ENCODE measurements at places on chromosomes 6 and 20. TPM values are rescaled to one million over a fixed set of nuclear protein-coding genes. Genes with fewer than 3 reads are reported as not detected.

The C4B gene
- 7.3 TPM for total RNA-seq

The PNPLA1 gene
- total RNA-seq: not detected

The NNAT gene
- total RNA-seq: 2.7 TPM

The CST2 gene
- not detected for total RNA-seq

The NRSN1 gene
- total RNA-seq: not detected

The ALDH8A1 gene
- total RNA-seq: 0.40 TPM

The VWA7 gene
- 0.15 TPM for total RNA-seq

The SLC26A8 gene
- not detected for total RNA-seq

The F13A1 gene
- 2.7 TPM for total RNA-seq

The EZR gene
- 71.5 TPM for total RNA-seq

DNA sequence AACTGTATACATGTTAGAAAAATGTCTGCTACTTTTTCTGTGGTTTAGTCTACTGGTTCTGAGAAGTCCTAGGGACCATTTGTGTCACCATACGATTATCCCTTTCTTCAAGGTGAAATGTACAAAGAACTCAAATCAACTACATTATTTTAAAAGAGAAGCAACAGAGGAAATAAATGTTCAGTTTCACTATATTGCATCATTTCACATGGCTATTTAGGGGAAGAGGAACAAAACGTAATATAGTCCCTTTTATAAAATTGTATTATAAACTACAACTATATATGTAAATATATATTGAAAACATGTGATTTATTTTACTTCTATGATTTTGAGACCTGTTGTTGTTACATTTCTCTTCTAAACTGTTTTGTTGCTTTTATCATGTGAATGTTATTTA, 1308.0 kb downstream of the EPHA7 start:
- no peaks in the 10 kb centered on the region for H3K36me3 ChIP-seq
- no peak for DNase-seq
- no peaks in the 10 kb centered on the region for H3K27me3 ChIP-seq
- no peak overlapping the region for H3K4me3 ChIP-seq

GRCh38 chr20:4961746-4962145, 39.6 kb downstream of the SLC23A2 start:
- peak overlapping the region; percentile 82 for H3K27ac ChIP-seq
- DNase-seq: no peak
- H3K27me3 ChIP-seq: no peaks in the 10 kb centered on the region
- no peak overlapping the region for H3K4me3 ChIP-seq
- H3K4me1 ChIP-seq: peaks cover 20% of the 10 kb centered on the region

DNA sequence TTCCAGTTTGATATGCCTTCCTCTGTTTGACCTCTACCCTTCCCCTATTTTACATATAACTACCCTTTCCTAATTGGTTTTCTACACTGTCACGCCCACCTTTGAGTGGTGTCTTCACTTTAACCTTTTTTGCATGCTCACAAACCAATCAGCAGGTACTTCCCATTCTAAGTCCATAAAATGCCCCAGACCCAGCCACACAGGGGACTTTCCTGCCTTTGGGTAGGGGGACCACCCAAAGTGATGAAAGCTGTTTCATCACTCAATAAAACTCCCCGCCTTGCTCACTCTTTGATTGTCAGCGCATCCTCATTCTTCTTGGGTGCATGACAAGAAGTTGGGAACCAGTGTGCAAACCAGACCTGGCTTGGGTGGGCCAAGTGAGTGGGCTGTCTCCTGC, 20.5 kb upstream of the SNRPC start:
- H3K4me3 ChIP-seq: no peak overlapping the region
- H3K4me1 ChIP-seq: no peaks in the 10 kb centered on the region
- H3K27me3 ChIP-seq: no peaks in the 10 kb centered on the region

DNA sequence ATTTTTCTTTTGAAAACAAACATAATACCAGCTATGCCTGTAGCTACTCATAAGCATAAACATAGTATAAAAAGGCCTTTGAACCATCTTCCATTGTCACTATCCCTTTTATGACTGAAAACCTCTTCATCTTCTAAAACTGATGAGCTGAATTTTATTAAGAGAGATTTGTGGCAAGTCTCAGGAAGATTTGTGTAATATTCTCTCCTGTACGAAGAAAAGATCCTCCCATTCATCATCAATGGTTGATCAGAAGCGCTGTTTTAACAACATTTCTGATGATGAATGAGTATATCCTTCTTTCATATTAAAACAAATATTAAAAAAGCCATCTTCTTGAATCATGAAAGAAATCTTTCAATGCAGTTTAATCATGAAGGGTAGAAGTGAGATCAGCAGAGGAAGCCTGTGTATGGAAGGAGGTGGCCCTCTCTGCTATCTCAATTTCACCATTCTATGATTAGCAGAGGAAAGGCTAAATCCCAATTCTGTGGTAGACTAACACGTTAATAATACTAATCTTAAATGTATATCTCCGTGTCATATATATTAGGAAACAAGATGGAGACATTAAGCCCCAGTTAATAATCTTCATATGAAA, 430.2 kb downstream of the FRK start:
- no peaks in the 10 kb centered on the region for H3K36me3 ChIP-seq
- H3K4me1 ChIP-seq: no peaks in the 10 kb centered on the region
- no peak overlapping the region for H3K27ac ChIP-seq
- no peaks in the 10 kb centered on the region for H3K27me3 ChIP-seq
- no peak for DNase-seq
- no peak overlapping the region for H3K4me3 ChIP-seq

- DNase-seq: no peak
- H3K36me3 ChIP-seq: no peaks in the 10 kb centered on the region
- no peak overlapping the region for H3K4me3 ChIP-seq
- H3K27ac ChIP-seq: no peak overlapping the region
- peaks cover 43% of the 10 kb centered on the region for H3K27me3 ChIP-seq
These were observed 20.0 kb upstream of the PHF3 start for GRCh38 chr6:63615590-63615989.

- H3K36me3 ChIP-seq: peaks cover 3% of the 10 kb centered on the region
- no peak overlapping the region for H3K27ac ChIP-seq
- H3K27me3 ChIP-seq: no peaks in the 10 kb centered on the region
- no peak overlapping the region for H3K4me3 ChIP-seq
- H3K4me1 ChIP-seq: peaks cover 21% of the 10 kb centered on the region
These were observed 6.8 kb downstream of the CNKSR3 start for GRCh38 chr6:154503658-154504057.

- H3K4me3 ChIP-seq: no peak overlapping the region
- H3K36me3 ChIP-seq: peaks cover 13% of the 10 kb centered on the region
- H3K27ac ChIP-seq: no peak overlapping the region
- no peaks in the 10 kb centered on the region for H3K27me3 ChIP-seq
- no peak for DNase-seq
These were observed 7.4 kb downstream of the RPL10A start for GRCh38 chr6:35475573-35475972.

DNA sequence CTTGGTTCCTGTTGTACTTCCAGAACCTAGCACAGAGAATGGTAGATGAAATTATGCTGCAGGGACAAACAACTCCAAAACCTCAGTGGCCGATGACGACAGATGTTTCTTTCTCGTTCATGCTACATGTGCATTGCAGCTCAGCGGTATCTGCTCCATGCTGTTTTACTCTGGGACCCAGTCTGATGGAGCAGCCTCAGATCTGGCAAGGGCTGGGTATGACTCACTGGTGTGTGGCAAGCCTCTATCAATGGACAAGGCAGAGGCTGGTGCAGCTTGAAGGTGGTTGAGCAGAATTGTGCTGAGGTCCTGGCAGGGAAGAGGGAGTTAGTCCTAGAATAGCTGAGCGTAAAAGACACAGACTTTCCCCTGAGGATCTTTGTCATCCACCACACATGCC, 10.3 kb upstream of the BLCAP start:
- H3K27me3 ChIP-seq: peaks cover 11% of the 10 kb centered on the region
- H3K4me1 ChIP-seq: peaks cover 6% of the 10 kb centered on the region
- H3K27ac ChIP-seq: no peak overlapping the region

GRCh38 chr6:25005010-25005409, 69.2 kb upstream of the RIPOR2 start:
- DNase-seq: no peak
- H3K36me3 ChIP-seq: no peaks in the 10 kb centered on the region
- no peaks in the 10 kb centered on the region for H3K27me3 ChIP-seq
- no peak overlapping the region for H3K27ac ChIP-seq
- H3K4me1 ChIP-seq: peaks cover 26% of the 10 kb centered on the region
- no peak overlapping the region for H3K4me3 ChIP-seq

DNA sequence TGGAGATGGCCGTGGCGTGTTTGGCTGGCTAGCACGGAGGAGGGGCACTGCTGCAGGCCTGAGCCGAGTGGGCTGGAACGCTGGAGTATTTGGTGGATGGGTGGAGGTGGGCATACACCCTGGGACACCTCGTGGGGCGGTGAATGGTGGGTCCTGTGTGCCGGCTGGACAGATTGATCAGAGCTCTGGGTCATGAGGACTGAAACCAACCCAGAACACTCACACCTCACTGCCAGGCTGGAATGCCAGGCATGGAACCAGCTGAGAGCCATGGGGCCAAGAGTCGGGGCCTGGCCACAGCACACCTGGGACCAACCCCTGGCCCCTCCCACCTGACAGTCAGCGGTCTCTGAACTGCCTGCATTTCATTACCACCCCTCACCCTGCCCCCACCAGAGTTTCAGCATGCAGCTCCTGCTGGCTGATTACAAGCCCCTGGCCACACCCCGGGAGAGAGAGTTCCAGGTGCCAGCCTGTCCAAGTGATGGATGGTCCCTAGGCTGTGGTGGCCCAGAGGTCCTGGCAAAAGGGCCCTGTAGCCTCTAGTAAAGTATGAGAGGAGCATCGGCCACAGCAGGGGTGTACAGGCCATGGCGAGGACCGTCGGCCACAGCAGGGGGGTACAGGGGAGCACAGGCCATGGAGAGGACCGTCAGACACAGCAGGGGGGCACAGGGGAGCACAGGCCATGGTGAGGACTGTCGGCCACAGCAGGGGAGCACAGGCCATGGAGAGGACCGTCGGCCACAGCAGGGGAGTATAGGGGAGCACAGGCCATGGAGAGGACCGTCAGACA, 3.3 kb downstream of the NPBWR2 start:
- H3K4me1 ChIP-seq: peaks cover 3% of the 10 kb centered on the region
- peaks cover 32% of the 10 kb centered on the region for H3K27me3 ChIP-seq
- no peak overlapping the region for H3K4me3 ChIP-seq
- DNase-seq: peak; percentile 71
- H3K36me3 ChIP-seq: no peaks in the 10 kb centered on the region
- no peak overlapping the region for H3K27ac ChIP-seq

GRCh38 chr6:28001751-28002150, 44.7 kb downstream of the OR2B6 start:
- H3K36me3 ChIP-seq: no peaks in the 10 kb centered on the region
- DNase-seq: no peak
- H3K4me3 ChIP-seq: no peak overlapping the region
- no peaks in the 10 kb centered on the region for H3K4me1 ChIP-seq
- H3K27ac ChIP-seq: no peak overlapping the region

- H3K4me1 ChIP-seq: peaks cover 47% of the 10 kb centered on the region
- peaks cover 2% of the 10 kb centered on the region for H3K36me3 ChIP-seq
- no peaks in the 10 kb centered on the region for H3K27me3 ChIP-seq
These were observed 405 bp downstream of the RNF146 start for GRCh38 chr6:127266892-127267645.

DNA sequence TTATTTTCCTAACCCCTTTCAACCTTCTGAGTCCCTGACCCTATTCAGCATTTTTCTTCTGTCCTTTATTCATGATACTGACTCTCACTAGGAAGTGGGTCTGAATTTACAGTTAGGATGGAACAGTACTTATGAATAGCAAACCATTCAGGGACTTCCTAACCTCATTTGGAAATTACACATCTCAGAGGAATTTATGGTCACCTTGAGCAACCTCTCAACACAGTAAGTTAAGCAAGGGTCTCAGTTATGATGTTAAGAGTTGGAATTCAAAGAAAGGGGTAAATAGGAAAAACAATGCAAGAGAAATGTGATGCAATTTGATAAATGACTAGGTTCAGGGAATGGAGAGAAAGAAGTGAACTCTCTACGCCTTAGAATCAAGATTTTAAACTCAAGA, 97.3 kb downstream of the GPR6 start:
- peaks cover 1% of the 10 kb centered on the region for H3K36me3 ChIP-seq
- no peak for DNase-seq
- no peaks in the 10 kb centered on the region for H3K4me1 ChIP-seq
- peaks cover 16% of the 10 kb centered on the region for H3K27me3 ChIP-seq

DNA sequence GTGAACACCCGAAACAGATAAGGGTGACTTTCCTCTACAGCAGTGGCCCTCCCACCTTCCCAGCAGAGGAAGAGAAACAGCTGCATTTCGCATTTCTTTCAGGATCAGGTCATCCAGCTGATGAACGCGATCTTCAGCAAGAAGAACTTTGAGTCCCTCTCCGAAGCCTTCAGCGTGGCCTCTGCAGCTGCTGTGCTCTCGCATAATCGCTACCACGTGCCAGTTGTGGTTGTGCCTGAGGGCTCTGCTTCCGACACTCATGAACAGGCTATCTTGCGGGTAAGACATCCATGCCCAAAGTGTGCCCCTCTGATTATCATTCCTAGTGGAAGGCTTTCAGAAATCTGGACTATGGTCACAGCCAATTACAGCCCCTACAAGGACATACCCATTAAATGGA, 27.8 kb upstream of the MROH8 start:
- no peak for DNase-seq
- no peak overlapping the region for H3K27ac ChIP-seq
- peaks cover 7% of the 10 kb centered on the region for H3K4me1 ChIP-seq
- H3K27me3 ChIP-seq: no peaks in the 10 kb centered on the region

DNA sequence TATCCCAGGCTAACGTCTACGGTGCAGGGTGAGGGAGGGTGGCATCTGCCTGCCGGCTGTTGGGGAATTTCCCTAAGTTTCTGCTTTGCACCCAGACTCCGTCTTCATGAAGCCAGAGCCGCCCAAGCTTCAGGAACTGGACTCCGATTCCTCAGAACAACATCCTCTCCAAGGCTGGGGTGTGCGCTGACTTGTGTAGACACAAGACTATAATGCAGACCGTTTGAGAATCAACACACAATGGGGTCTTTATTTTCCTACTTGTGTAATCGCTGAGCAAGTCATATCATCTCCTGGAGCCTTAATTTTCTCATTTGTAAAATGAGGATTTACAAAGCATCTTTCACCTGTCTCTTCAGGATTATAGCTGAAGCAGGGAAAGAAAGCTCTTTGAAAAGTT, 160.5 kb upstream of the AGPAT4 start:
- DNase-seq: no peak
- peaks cover 53% of the 10 kb centered on the region for H3K4me1 ChIP-seq
- H3K27me3 ChIP-seq: no peaks in the 10 kb centered on the region
- H3K4me3 ChIP-seq: peak overlapping the region; percentile 39
- peak overlapping the region; percentile 95 for H3K27ac ChIP-seq

GRCh38 chr6:15897063-15897876, 231.6 kb upstream of the MYLIP start:
- DNase-seq: no peak
- H3K27ac ChIP-seq: no peak overlapping the region
- H3K27me3 ChIP-seq: no peaks in the 10 kb centered on the region
- H3K4me3 ChIP-seq: no peak overlapping the region
- H3K36me3 ChIP-seq: no peaks in the 10 kb centered on the region

DNA sequence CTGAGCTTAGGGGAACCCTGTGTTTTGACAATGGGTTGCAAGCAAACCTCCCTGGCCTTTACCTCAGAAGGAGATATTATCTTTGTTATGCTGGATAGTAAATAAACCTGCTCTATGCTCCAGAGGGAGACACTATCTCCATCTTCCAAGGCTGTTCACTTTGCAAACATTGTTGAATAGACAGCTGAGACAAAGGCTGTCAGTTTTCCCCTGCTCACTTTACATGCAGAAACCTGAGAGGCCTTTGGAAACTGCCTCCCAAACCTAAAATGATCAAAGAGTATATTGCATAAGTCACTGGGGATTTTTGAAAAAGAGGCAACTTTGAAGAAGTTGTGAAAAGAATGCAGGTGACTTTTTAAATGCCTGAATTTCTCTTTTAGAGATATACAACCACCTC, 61.6 kb downstream of the MRAP2 start:
- H3K27ac ChIP-seq: no peak overlapping the region
- no peak for DNase-seq
- no peaks in the 10 kb centered on the region for H3K27me3 ChIP-seq
- no peak overlapping the region for H3K4me3 ChIP-seq

All from chondrocyte (in vitro differentiated cells).